SW 1271 (cell line): ENCODE measurements at places on chromosomes 3 and 15.
A peak's percentile ranks its signal among the peaks of the same experiment; 100 is the strongest.

DNA sequence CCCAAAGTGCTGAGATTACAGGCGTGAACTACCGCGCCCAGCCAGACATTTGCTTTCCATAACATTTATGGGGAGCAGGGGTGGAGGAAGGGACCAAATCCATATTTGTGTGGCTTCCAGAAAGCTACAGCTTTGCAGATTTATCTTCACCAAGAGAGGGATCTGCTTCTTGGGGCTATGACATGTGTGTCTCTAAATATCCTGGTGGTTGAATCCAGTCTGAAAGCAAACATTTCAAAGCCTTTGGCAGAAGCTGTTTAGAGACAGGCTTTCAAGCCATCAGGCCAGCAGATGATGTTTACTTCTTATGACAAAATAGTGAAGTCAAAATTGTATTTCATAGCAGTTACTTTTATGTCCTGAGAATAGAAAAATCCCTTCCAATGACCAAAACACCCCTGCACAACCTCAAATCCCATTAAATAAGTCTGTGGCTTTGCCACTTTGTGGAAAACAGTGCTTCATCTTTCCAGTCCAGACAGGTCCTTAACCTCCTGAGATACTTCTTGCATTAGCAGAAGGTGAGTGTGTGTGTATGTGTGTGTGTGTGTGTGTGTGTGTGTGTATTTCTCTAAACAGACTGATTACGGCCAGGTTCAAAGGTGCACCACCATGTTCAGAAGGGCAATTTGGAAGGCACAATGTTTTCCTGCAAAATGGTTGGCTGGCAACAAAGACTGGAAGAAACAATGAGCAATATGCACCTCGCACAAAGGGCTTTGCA is 191.4 kb upstream of the LRIG1 start:
- no peak for DNase-seq

DNA sequence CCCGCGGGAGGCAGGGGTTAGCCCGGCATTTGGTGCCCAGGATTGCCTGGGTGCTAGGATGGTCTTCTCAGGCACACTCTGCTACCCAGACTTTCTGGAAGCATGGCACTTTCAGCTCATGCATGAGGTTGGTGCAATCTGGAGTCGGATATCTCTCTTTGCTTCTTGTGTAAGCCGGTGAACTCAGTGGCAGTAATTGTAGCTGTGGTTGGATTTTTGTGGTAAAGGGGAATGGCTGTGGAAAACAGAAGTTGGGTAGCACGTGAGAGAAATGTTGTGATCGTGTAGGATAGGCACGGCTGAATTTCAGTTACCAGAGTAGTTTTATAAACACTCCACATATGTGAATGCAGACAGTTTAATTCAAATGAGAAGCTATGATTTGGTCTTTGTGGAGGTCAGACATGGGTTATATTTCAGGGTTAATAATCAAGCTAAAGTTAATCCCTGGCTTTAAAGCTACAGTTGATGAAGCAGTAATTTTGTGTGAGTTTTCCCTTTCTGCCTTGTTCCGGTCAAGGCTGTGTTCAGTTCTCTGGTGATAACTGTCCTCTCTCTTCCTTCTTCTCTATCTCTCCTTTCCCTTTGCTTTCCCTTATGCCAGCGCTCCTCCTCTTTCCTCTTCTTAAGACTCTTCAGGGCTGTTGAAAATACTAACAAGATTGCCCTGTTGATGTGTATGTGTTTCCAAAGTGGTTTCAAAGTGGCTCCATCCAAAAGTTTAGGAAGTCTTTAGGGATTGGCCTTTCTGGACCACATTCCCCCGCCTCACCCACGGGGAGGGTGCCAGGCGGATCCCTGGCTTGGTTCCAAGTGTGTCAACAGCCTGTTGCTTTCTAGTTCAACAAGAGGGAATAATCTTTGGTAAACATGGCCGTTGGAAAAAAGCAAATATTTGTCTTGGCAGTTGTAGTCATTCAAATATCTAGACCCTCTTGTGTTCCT is 404.6 kb upstream of the C2CD4B start:
- no peak for DNase-seq

GRCh38 chr15:85854345-85855097 is 59.8 kb upstream of the KLHL25 start:
- DNase-seq: peak; percentile 67

DNA sequence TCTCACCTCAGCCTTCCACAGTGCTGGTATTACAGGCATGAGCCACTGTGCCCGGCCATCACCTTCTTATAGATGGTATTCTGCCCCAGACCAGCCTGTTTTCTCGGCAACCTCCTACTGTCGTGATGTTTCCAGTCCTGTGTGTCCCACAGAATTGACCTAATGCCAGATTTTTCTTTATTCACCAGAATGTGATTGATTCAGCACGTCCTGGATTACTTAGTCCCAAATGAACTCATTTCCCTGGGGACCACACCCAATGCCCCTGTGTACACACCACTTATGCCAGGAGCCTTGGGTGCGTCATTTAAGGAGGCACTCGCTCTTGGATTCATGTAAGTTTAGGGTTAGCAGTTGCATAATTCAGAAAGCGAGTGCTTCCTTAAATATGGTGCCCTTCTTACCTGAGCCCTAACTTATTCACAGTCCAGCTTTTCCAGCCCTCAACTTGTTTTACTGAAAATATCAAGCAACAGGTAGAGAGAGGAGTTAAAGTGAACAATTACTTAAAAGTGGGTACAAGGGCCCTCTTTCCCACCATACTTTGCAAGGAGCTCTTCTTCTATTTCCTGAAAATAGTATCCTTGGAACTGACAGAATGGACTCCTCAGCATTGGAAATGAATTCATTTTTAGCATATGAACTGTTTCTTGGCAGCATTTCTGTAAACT is 64.6 kb upstream of the UBE2E1 start:
- DNase-seq: peak; percentile 84

GRCh38 chr3:85758442-85758841 is 799.7 kb downstream of the CADM2 start:
- DNase-seq: no peak

- no peak for DNase-seq
Observed at GRCh38 chr15:58650102-58650501, 99.4 kb downstream of the ADAM10 start.

DNA sequence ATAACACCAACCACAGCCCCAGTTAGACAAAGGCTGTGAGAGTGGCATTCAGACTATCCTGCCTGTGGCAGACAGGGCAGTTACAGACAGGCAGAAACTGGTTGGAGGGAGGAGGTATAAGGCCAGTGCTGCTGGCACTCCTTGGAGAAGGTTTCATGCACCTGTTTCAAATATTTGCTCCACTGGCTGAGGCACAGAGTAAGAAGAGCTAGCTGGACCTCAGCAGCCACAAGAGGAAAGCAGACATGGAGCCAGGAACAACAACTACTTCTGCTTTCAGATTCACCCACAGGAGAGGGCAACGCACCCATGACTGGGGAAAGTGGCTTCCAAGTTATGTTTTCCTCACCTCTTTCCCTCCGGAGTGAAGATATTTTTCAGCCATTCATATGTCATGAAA is 11.5 kb upstream of the PRKAR2A start:
- no peak for DNase-seq

DNA sequence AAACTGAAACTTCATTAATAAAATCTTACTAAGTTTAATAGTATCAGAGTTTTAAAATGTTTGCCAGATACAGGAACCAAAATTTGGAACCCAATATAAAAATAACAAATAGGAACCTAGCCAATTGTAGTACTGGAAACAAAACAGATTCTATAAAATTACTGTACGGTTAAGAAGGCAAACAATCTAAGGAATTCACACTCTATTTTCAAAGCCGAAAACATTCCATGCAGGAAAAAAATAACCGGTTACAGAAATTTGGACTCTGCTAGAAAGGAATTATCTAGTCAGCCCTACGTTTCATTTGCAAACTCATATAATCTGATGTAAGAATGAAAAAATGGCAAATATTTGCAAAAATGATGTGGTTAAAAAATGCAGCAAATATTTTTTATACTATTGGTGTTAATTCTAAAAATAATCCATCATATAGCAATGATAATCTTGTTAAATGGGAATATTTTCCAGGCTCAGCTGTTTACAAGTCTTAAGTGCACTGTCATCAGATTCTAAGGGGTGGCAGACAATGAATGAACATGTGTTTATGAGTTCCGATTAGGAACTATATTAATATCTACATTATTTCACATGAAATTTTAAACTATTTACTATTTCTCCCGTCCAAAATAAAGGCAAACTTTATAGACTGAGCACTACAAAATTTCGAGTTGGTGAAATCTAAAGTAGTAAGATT is 58.1 kb downstream of the DCBLD2 start:
- no peak for DNase-seq

DNA sequence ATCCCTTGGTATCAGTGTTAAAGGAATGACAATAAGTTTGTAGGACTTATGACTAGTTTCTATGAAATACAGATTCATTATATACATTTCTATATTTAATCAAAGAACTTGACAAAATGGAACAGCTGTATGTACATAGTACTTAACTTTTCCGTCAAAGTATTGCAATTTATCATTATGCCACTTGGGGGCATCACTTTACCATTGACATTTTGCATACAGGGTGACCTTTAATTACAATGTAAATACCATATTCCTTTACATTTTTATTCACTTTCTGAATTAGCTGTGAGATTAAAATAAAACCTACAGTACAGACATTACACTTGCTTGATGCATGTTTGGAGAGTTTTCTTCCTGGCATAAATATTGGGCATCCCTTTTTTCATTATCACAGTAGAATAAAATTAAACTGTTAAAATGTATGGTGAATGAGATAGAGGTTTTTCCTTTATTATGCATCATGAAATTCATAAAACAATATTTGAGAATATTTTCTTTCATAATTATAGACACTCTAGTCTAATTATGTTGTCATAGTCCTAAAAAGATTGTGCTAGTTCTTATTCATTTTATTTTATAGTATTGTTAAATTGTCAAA is 6.9 kb downstream of the NEK11 start:
- peak; percentile 17 for DNase-seq

GRCh38 chr3:190596349-190597285 is 82.7 kb downstream of the IL1RAP start:
- no peak for DNase-seq

- no peak for DNase-seq
Observed at GRCh38 chr3:52730681-52731080, 24.8 kb downstream of the SPCS1 start.

- DNase-seq: no peak
Observed at GRCh38 chr3:150038830-150039229, 68.1 kb upstream of the PFN2 start.

DNA sequence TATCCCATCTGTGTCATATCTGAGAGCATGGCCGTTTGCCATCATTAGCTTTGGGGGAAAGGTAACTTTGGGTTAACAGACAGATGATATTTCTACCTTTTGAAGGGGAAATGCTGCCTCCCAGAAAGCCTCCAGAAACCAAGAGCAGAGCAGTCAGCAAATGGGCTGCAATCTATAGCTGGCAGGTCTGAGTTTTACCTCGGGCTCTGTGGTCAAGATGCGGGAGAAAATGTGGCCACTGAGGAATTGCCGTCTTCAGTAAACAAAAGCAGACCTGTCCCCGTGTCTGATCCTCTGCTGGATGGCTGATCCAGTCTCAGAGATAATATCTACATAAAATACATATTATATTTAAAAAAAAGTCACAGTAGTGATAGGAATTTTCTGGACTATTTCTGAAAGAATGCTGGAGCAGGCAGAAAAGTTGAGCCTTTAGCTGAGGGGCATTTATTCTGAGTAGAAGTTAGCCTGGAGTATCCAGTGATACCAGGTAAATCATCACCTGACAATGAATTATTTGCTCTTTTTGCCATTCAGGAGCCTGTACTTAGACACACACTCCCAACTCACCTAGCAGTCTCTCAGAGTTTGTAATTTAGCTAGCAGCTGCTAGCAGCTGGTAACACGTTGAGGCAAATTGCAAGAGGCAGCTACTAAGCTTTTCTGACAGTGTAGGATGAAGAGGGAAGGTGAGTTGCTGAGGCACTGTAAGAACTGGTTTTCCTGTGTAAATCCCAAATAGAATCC is 285.3 kb upstream of the RARB start:
- DNase-seq: no peak

DNA sequence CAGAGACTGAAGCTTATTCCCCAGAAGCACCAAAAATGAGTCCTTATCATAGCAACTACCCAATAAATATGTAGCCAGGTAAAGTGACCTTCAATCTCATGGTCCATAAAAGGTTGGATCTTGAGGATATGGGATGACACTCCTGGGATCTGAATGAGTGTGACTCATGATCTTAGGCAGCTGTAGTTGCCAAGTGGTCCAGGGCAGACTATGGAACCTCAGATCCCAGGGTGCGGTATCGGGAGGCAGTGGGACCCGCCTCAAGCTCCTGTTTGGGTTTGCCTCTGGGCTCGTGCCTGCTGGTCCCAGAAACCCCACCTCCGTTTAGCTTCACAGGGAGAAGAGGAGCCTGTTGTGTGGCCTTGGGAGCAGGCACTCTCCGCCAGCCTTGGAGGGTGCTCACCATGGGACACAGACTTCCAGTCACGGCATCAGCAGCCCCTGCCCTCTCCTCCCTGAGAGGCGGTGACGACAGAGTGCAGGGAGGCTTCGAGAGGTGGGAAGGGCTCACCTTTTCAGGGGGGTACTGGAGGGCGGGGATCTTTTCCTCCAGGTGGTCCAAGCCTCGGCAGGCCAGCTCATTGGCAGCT is 8.1 kb downstream of the PLIN1 start:
- DNase-seq: no peak

- DNase-seq: no peak
Observed at GRCh38 chr3:156388497-156389448, 166.1 kb downstream of the SSR3 start.

DNA sequence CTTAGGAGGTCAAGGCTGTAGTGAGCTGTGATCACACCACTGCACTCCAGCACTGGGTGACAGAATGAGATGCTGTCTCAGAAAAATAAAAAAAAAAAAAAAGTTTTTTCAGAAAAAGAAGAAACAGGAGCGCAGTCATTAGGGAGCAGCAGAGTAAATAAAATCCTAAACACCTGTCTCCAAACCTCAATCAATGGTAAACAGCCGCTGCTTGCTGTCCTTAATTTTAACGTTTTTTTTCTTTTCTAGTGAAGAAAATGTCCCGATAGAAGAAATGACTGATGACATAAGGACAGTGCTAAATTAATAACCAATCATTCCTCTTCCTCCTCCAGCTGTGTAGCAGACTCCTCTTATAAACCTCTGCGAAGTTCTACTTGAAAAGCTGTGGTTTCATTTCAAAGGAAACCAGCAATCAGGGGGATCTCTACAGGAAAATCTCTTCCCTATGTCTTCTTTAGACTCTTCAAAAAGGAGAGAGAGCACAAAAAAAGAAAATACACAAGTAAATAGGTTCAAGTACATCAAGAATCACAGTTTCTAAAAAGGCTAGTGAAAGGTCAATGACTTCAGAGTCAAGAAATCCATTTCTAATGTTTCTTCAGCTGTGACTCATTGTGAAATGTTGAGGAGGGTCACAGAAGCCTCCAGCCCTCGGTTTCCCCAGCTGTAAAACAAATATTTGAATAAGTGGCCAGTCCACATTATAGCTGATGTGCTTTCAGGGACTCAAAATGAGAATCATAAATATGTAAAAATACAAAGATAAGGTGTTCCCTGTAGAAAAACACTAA is 127.6 kb downstream of the TMCO5A start:
- DNase-seq: no peak

- DNase-seq: no peak
Observed at GRCh38 chr3:155739154-155739553, 5.7 kb downstream of the PLCH1 start.
